ENCODE measurements at places on chromosomes 5 and 9. TPM values are rescaled to one million over a fixed set of nuclear protein-coding genes. Genes with fewer than 3 reads are reported as not detected.

SPARC gene
- total RNA-seq: 955 TPM

IFNB1 gene
- not detected for total RNA-seq

BRIX1 gene
- 90.4 TPM for total RNA-seq

DNA sequence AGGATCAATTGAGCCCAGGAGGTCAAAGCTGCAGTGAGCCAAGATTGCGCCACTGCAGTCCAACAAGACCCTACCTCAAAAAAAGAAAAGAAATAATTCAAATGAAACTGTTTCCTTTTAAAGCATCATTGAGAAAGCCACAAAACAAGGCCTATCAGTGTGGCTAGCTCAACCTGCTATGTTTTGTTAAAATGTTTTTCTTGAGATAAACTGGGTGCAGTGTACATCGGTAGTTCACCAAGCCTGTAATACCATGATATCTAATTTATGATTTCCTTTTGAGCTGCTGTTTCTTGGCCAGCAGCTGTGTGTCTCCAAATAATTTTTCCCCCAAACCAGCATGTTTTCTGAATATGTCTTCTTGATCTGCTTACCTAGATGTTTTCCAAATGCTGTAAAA is 97.3 kb upstream of the GOLGA1 start:
- DNase-seq: no peak

- peak; percentile 70 for DNase-seq
These were observed 41.9 kb upstream of the AGXT2 start for GRCh38 chr5:35089334-35090314.

GRCh38 chr9:4259489-4259888 is 40.4 kb downstream of the GLIS3 start:
- DNase-seq: no peak

GRCh38 chr9:76004526-76004925 is 114.1 kb downstream of the PCSK5 start:
- no peak for DNase-seq

GRCh38 chr9:35499029-35499700 is 9.3 kb downstream of the RUSC2 start:
- DNase-seq: no peak

DNA sequence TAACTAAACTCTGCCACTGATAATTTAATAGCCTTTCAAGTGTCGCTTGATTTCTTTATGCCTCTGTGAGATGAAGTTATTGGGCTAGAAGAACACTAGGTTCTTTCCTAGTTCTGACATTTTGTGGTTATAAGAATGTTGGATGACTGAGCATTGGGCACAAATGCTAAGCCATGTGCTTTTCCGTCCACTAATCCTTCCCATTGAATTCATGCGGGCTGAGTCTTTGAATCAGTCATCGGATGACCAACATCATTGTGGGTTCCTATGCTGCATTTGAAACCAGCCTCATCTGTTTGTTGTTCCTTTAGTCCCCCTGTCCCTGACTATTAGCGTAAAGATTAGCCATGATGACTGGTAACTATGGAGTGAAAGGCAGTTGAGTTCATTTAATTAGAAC is 58.5 kb downstream of the ALDH1A1 start:
- DNase-seq: peak; percentile 83

DNA sequence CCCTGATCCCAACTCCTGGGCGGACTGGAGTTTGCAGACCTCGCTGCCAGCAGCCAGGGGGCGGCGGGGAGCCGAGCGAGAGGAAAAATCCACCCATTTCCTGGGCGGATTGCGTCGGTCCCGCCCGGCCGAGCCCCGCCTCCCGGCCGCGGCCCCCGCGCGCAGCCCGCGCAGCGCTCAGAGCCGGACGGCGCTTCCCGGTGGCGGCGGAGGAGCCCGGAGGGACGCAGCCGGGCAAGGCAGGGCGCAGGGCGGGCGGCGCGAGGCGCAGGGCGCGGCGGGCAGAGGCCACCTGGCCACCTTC is at the start of gene OLFM1:
Gene OLFM1 (plus strand): TSS at position 180 of the 304 bp plus-strand sequence. CDS start 322 bp downstream, outside the sequence.
- DNase-seq: peak; percentile 32

DNA sequence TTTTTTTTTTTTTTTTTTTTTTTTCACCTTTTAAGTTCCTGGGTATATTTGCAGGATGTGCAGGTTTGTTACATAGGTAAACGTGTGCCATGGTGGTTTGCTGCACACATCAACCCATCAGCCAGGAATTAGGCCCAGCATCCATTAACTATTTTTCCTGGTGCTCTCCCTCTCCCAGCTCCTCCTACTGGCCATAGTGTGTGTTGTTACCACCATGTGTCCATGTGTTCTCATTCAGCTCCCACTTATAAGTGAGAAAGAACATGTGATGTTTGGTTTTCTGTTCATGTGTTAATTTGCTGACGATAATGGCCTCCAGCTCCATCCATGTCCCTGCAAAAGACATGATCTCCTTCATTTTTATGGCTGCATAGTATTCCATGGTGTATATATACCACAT is 350.5 kb downstream of the MAN2A1 start:
- no peak for DNase-seq

- DNase-seq: no peak
These were observed 6.7 kb downstream of the SLC4A9 start for GRCh38 chr5:140366589-140367255.

DNA sequence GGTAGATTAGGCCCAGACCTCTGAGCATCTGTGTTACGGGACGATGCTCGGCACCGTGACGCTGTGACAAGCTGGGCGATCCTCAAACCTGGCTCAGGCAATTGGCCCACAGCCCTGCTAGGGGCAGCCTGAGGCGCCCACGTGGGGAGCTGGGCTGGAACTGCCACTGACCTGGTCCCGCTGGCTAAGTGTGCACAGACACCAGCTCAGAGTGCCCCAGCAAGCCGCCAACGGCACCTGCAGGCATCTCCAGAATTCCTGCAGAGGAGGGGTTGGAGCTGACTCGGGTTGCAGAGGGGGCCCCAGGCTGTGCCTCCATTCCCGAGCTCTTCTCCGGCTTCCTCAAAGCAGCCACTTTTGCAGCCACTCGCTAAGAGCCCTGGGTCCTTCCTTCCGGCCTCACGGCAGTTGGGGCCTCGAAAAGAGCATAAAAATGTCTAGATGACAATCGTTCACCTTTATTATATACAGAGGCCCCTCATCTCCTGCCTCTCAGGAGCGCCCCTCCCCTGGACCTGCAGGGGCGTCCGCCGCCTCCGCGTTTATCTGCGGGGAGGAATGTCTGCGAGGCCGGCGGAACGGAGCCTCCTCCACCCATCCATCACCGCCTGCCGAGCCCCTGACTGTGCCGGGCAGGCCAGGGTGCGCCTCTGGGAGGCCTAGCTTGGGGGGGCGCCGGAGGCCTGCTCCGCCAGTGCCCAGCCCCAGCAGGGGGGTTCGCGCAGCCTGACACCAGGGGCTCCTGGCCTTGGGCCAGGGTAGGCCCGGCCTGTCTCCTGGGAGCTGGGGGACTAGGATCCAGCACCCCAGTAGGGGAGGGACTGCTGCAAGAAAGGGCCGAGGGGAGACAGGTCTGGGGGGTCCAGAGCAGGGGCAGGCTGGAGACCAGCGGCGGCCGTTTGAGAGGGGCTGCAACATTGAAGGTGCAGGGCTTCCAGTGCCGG is 144.9 kb downstream of the BARX1 start:
- DNase-seq: no peak

DNA sequence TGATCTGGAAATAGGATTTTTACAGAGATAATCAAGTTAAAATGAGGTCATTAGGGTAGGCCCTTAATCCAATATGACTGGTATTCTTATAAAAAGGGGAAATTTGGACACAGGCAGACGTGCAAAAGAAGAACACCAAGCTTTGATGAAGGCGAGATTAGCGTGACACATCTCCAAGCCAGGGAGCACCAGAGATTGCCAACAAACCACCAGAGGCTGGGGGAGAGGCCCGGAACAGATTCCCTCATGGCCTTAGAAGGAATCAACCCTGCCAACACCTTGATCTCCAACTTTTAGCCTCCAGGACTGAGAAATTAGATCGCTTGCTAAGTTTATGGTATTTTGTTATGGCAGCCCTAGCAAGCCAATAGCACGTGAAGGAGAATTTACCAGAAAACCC is 10.8 kb upstream of the ARSI start:
- DNase-seq: no peak

DNA sequence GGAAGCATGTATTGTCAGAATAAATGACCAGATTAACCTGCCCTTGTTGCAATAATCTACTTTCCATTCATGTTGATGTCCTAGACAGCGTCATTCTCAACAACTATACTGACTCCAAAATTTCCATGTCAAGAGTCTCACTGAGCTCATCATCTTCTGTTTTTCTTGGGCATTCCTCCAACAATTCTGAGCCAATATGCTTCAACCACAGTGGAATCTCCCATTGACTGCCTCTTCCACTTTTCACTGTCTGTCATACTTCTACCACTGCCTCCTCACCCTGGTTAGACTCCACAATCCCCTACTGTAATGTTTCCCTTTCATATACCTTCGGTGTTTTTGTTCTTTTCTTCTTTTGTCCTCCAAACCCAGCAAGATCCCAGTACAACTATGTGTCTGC is 162.8 kb downstream of the TLE1 start:
- peak; percentile 53 for DNase-seq

GRCh38 chr9:136013116-136013515 is 51.9 kb upstream of the UBAC1 start:
- no peak for DNase-seq

- DNase-seq: no peak
These were observed 6.1 kb upstream of the TUSC1 start for GRCh38 chr9:25684321-25684720.

GRCh38 chr9:97039514-97039860 is 545 bp upstream of the CTSV start:
- DNase-seq: peak; percentile 12

- DNase-seq: peak; percentile 70
These were observed 5.1 kb upstream of the CCDC192 start for GRCh38 chr5:127697894-127698600.
